GM23248 (cell line): ENCODE measurements at places on chromosomes 6 and 20. TPM values are rescaled to one million over a fixed set of nuclear protein-coding genes. Genes with fewer than 3 reads are reported as not detected.

GRCh38 chr6:37459981-37460800 lies 27.2 kb downstream of the CMTR1 start:
- DNase-seq, result no peak
- no peak overlapping the region for H3K27ac ChIP-seq
- H3K36me3 ChIP-seq, result peaks cover 15% of the 10 kb centered on the region
- H3K4me1 ChIP-seq, result peaks cover 26% of the 10 kb centered on the region

- H3K4me3 ChIP-seq, result no peak overlapping the region
- no peaks in the 10 kb centered on the region for H3K36me3 ChIP-seq
- no peak overlapping the region for H3K27ac ChIP-seq
- DNase-seq, result no peak
These were observed 51.0 kb upstream of the IL20RA start for GRCh38 chr6:137095651-137096238.

DNA sequence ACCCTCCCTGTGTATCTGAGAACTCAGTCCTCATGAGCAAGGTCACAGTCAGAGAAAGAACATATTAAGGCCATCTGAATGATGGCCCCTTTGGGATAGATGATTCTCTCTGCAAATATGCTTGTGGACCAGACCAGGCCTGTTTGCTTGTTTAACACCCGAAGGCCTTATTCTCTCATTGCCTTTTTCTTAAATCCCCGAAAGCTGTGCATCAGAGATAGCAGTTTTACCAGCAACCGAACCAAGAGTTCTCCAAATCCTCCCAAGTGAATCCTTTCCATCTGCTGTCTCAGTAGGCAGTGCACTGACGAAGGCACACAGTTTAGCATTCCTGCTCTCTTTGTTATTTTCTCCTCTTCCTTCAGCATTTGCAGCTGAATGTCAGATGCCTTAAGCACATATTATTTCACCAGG lies 79.8 kb downstream of the TRMT6 start:
- no peak overlapping the region for H3K27ac ChIP-seq
- DNase-seq, result no peak

- DNase-seq, result no peak
- H3K4me1 ChIP-seq, result no peaks in the 10 kb centered on the region
- H3K27me3 ChIP-seq, result no peaks in the 10 kb centered on the region; the same call in 1 of the 2 replicates
- no peaks in the 10 kb centered on the region for H3K36me3 ChIP-seq
- no peak overlapping the region for H3K27ac ChIP-seq
These were observed 34.2 kb upstream of the KCNK5 start for GRCh38 chr6:39263303-39264037.

GRCh38 chr6:124026694-124027093 lies 223.0 kb downstream of the NKAIN2 start:
- H3K27me3 ChIP-seq, result no peaks in the 10 kb centered on the region
- no peaks in the 10 kb centered on the region for H3K36me3 ChIP-seq
- H3K4me3 ChIP-seq, result no peak overlapping the region
- no peak for DNase-seq
- no peaks in the 10 kb centered on the region for H3K4me1 ChIP-seq
- H3K27ac ChIP-seq, result no peak overlapping the region

- H3K27me3 ChIP-seq, result no peaks in the 10 kb centered on the region
- DNase-seq, result peak; percentile 36
- H3K27ac ChIP-seq, result no peak overlapping the region
These were observed 5.3 kb downstream of the SFTA2 start for GRCh38 chr6:30926644-30927043.

DNA sequence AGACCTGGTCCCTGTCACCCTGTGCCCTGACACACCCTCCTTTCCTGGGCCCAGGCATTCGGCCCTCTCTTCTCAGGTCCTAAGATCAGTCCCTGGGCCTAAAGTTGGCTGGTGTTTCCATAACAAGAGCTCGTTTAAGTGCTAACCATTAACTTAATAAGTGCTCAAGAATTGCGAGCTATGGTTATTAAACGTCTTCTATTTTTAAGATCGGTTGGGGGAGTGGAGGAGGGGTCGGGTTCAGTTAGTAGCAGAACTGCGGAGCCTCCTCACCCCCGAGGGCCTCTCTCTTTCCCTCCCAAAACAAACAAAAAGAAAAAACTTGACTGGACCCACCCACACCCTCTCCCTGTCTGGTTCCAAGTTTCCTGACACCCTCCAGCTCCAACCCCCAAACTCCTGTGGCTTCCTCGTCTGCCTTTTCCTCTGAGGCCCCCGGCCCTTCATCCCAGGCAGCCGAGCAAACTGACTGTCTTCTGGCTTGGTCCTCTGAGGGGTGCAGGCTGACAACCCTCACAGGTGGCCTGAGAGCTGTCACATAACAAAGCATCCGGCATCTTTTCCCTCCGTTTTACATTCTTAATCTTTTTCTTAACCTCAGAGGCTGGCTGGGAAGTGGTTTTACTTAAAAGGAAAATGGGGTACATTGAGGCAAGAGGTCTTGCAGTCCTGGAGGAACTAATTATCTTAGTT lies 2.0 kb downstream of the STK35 start:
- H3K4me1 ChIP-seq, result peaks cover 22% of the 10 kb centered on the region
- H3K27me3 ChIP-seq, result no peaks in the 10 kb centered on the region
- H3K4me3 ChIP-seq, result peak overlapping the region; percentile 77
- peaks cover 9% of the 10 kb centered on the region for H3K36me3 ChIP-seq

DNA sequence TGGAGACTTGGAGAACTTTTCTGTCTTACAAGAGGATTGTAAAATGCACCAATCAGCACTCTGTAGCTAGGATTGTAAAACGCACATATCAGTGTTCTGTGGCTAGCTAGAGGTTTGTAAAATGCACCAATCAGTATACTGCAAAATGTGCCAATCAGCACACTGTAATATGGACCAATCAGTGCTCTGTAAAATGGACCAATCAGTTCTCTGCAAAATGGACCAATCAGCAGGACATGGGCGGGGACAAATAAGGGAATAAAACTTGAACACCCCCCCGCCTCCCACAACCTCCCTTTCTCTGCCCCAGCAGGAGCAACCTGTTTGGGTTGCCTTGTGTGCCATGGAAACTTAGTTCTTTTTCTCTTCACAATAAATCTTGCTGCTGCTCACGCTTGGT lies 12.8 kb upstream of the RPS10 start:
- H3K4me1 ChIP-seq, result no peaks in the 10 kb centered on the region
- no peak overlapping the region for H3K27ac ChIP-seq
- H3K36me3 ChIP-seq, result no peaks in the 10 kb centered on the region
- DNase-seq, result no peak
- no peak overlapping the region for H3K4me3 ChIP-seq

- no peak overlapping the region for H3K27ac ChIP-seq
- no peak overlapping the region for H3K4me3 ChIP-seq
- no peak for DNase-seq
- no peaks in the 10 kb centered on the region for H3K4me1 ChIP-seq
- H3K27me3 ChIP-seq, result no peaks in the 10 kb centered on the region
These were observed 48.4 kb downstream of the DHX35 start for GRCh38 chr20:39010496-39010895.

DNA sequence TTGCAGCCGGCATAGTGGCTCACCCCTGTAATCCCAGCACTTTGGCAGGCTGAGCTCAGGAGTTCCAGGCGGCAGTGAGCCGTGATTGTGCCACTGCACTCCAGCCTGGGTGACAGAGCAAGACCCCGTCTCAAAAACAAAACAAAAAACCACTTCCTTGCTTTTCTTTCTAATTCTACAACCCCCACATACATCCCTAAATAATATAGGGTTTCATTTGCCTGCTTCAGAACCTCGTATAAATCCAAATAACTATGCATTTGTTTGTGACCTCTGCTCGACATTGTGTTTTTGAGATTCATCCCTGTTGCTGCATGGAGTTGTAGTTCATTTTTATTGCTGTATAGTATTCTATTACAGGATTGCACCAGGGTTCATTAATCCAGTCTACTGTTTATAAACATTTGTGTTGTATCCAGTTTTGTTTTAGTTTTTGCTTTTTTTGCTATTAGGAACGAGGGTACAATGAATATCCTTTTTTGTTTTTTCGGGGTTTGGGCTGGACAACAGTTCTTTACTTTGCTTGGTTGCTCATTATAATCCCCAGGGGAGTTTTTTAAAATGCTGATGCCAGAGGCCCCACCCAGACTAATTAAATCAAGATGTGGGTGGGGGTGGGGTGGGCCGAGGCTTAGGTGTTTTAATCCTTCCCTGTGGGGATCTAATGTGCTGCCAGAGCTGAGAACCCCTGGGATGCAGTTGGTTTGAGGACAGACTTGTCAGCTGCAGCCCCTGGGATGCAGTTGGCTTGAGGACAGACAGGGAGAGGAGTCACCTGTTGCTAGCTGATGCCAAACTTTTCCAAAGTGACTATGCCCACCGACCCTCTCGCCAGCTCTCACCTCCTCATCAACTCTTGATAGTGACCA lies 2.4 kb upstream of the SNAI1 start:
- peaks cover 22% of the 10 kb centered on the region; the same call in 1 of the 2 replicates for H3K4me1 ChIP-seq
- H3K4me3 ChIP-seq, result no peak overlapping the region
- no peak overlapping the region for H3K27ac ChIP-seq
- no peaks in the 10 kb centered on the region; the same call in 1 of the 2 replicates for H3K36me3 ChIP-seq
- H3K27me3 ChIP-seq, result no peaks in the 10 kb centered on the region
- peak; percentile 47 for DNase-seq

GRCh38 chr6:119445666-119446065 lies 96.1 kb upstream of the MAN1A1 start:
- H3K27ac ChIP-seq, result no peak overlapping the region
- no peaks in the 10 kb centered on the region for H3K27me3 ChIP-seq
- no peak for DNase-seq
- H3K36me3 ChIP-seq, result no peaks in the 10 kb centered on the region
- H3K4me1 ChIP-seq, result peaks cover 26% of the 10 kb centered on the region

DNA sequence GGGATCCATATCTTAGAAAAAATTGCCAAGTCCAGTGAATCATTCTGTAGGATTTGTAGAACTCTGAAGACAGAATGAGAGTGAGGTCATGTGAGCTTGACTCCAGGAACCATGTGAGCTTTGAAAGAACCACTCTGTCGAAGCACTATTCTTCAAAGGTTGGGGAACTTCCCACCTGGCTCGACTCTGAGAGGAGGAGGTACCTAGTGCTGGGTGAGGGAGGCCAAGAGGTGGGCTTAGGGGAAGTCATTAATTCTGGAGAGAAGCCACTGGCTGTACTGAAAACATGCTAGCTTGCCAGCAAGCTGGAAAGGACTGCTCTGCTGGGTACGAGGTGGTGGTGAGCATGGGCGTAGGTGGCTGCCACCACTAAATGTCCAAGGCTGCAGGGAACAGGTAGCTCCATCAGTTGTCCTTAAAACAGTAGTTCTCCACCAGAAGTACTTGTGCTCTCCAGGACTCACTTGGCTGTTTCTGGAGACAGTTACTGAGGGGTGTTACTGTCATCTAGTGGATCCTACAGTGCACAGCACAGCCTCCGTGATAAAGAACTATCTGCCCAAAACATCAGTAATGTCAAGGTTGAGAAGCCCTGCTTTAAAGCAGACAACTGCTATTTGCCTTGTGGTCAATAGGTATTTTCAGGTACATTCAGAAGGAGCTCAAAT lies 34.7 kb upstream of the SYNJ2 start:
- H3K4me1 ChIP-seq, result no peaks in the 10 kb centered on the region
- H3K36me3 ChIP-seq, result peaks cover 40% of the 10 kb centered on the region
- H3K27ac ChIP-seq, result no peak overlapping the region
- no peak overlapping the region for H3K4me3 ChIP-seq
- peak; percentile 21 for DNase-seq

GRCh38 chr6:158860279-158860865 lies 41.2 kb upstream of the EZR start:
- H3K27me3 ChIP-seq, result no peaks in the 10 kb centered on the region
- H3K4me1 ChIP-seq, result peaks cover 15% of the 10 kb centered on the region
- no peak for DNase-seq
- no peak overlapping the region for H3K4me3 ChIP-seq
- H3K36me3 ChIP-seq, result no peaks in the 10 kb centered on the region
- H3K27ac ChIP-seq, result no peak overlapping the region

Gene ENPP3
- total RNA-seq, result not detected in 2 replicates

Gene TRIM27
- total RNA-seq, result 56.1 and 67.7 TPM in 2 replicates

Gene CCN6
- not detected in 2 replicates for total RNA-seq

Gene OPRL1
- 0.86 and 1.1 TPM in 2 replicates for total RNA-seq

Gene TRIM31
- total RNA-seq, result not detected in 2 replicates

Gene POPDC3
- total RNA-seq, result 37.4 and 45.1 TPM in 2 replicates
